ENCODE measurements at places on chromosomes 3 and 15.
A peak's percentile ranks its signal among the peaks of the same experiment; 100 is the strongest.

DNA sequence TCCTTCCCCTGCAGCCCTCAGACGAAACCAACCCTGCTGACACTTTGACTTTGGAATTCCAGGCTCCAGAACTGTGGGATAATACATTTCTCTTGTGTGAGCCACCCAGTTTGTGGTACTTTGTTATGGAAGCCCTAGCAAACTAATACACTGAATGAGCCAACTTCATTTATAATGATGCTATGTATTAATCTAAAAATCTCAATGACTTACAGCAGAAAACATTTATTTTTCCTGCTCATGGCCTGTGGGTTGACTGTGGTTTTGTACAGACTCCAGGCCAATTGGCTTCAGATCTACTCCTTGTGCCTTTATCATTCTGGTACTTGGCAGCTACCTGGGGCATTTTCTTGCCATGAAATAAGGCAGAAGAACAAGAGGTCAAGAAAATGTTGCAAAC, 152.4 kb downstream of the EBLN2 start:
- DNase-seq = no peak

DNA sequence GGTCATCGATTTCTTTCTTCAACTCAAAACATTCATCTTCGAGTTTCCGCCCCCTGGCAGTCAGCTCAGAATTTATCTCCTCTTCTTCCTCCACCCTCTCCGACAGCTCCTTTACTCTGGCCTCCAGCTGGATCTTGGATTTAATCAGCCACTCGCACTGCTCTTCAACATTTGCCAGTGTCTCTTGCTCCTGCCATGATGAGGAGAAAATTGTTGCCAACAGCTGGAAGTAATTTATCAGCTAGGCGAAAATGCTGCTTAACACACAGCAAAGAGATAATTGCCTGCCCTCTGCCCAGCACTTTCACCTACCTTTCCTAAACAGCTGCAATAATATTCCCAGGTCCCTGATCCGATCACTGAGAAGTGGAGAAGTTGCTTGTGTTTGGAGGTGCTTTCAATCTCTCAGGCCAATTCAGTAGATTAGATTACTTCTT, 69.3 kb downstream of the MYH15 start:
- no peak for DNase-seq

DNA sequence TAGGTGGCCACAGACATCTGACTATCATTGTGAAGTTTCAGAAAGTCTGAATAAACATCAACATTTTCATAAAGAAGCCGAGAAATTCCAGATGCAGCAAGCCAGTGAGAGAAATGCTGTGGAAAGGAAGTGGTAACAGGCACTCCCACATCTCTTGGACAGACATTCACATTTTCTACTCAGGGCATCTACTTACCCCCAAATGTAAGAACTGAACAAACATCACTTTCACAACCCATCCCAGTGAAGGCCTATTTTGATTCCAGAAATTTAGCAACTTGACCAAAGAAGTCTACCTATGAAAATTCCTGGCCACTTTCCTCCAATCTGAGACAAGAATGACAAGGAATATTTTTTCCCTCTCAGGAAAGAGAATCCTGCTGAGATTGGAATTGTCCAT, 224.8 kb upstream of the DCBLD2 start:
- no peak for DNase-seq

DNA sequence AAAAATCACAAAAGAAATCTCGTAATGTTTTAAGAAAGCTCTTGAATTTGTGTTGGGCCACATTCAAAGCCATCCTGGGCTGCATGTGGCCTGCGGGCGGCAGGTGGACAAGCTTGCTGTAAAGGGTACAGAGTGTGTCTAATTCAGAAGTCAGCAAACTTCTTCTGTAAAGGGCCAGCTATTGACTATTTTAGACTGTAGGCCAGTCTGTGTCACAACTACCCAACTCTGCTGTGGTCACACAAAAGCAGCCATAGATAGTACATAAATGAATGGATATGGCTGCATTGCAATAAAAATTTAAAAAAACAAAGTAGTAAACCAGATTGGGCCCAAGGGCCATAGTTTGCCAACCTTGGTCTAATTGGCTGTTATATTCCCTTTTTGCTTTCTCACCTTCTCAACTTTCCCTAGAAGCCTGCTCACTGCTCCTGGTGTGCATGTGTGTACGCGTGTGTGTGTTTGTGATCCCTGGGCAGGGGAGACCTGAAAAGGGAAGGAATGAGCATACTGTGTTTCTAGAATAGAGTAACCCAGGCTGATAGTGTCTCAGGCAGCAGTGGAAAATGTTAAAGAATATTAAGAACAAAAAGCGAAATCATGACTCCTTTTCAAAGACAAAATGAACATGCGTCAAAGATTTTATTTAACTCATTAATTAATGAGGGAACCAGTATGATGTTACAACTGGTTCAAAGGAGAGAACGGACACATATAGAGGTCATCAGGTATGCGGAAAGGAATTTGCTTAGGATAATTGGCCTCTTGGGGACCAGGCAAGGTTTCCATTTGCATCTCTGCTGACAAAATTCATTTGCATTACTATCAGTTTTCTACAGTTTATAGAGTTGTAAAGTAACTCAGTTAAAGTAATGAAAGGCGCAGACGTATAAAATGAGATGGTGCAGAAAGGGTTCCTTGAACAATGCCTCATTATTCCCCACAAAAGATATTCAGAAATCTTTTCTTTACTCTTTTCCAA, 248.0 kb downstream of the THSD4 start:
- no peak for DNase-seq

GRCh38 chr15:70280781-70281180, 183.1 kb upstream of the TLE3 start:
- DNase-seq = no peak

- no peak for DNase-seq
Observed at GRCh38 chr3:42079701-42080452, 11.3 kb upstream of the TRAK1 start.

GRCh38 chr3:66785191-66785909, 212.8 kb upstream of the KBTBD8 start:
- no peak for DNase-seq

DNA sequence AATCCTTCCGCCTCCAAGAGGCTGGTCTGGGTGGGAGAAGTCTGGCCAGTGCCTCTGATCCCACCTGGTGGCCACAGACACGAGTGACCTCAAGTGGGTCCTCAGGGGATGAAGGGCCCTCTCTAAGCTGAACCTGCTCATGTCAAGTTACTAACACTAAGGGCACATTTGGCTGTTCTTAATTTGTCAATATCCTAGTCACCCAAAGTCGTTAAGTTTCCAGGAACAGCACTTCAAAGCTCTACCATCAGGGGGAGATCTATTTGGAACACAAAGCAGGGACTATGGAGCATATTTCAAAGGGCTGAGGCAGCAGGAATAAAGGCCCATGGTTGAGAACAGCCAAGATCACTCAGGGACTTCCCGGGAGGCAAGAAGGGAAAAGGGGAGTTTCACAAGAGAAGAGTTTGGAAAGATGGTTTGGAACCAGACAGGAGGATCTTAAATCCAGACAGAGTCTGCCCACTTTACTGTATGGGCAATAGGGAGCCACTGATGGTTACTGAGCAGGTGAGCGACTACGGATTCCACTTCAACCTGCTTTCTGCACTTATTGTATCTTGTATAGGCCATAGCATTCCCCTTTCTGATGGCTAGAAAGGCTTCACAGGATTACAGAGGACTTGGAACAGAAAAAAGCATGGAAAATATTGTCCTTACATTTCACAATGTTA, 13.7 kb downstream of the OXTR start:
- DNase-seq = no peak

- no peak for DNase-seq
Observed at GRCh38 chr15:48631176-48631770, 14.2 kb downstream of the FBN1 start.

DNA sequence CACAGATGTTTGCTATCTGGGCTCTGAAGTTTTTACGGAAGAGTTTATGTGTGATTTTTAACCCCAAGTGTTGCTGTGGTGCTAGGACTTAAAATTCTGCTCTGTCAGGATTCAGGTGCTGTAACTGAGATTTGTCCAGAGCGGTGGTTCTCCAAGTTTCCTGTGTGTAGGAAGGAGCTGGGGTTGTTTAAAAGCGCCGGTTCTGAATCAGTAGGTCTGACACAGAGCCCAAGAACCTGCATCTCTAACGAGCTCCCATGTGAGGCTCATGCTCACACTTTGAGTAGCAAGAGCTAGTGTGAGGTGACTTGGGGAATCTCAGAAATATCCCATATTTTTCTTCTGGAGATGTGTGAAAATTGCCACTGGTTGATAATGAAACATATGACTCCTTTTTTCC, 325.5 kb downstream of the SATB1 start:
- DNase-seq = no peak

GRCh38 chr3:127005864-127006500, 23.1 kb downstream of the PLXNA1 start:
- no peak for DNase-seq

DNA sequence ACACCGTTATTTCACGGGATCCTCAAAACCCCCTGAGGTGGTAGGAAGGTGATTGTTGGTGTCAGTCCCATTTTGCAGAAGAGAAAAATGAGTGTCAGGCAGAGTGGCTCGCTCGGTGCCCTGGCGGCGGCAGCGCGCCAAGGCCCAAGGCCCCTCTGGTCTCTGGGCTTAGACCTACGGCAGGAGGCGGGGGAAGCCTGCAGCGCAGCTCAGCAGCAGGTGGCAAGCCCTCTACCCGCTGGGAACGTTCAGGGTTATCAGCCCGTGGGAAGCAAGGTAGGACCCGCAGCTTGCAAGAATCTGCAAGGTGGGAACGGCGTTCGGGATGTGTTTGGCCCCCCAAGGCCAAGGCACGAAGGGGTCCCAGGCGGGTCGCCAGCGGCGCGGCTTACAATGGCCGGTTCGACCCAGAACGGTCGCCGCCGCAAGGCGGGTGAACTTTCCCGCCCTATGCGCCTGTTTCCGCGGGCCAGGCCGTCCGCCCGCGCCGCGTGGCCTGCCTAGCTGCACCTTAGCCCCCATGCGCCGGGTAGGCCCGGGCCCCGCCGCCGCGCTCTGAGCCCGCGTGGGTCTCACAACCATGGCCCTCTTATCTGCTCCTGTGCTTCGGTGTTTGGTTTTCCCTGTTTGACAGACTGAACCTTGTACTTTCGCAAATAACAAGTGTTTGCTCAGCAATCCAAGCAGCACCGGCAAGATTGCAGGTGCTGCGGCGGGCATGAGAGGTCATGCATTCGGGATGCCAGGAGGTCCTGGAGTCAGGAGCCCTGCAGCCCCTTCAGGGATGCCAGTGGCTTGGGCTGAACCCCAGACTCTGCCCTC, 39.7 kb downstream of the CCNL1 start:
- DNase-seq = no peak

- peak; percentile 0 for DNase-seq
Observed at GRCh38 chr15:92663250-92663951, 7.8 kb upstream of the FAM174B start.

DNA sequence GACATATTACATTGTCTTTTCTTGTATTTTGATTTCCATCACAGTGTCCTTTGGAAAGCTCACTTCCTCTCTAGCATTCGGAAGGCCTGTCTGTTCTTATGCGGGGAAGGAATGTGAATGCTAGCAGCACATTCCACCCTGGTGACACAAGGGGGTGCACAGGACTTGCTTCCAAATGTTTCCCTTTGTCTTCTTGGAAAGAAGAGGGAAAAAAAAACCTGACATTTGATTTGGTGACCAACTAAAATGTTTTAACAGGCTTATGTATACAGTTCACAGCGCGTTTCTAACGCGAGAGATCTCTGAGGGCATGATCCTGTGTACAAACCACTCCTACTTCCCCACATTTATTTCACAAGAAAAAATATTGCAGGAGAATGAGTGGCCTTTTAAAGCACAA, 107.6 kb upstream of the FXR1 start:
- DNase-seq = no peak

- no peak for DNase-seq
Observed at GRCh38 chr15:73948982-73949381, 22.7 kb downstream of the LOXL1 start.

DNA sequence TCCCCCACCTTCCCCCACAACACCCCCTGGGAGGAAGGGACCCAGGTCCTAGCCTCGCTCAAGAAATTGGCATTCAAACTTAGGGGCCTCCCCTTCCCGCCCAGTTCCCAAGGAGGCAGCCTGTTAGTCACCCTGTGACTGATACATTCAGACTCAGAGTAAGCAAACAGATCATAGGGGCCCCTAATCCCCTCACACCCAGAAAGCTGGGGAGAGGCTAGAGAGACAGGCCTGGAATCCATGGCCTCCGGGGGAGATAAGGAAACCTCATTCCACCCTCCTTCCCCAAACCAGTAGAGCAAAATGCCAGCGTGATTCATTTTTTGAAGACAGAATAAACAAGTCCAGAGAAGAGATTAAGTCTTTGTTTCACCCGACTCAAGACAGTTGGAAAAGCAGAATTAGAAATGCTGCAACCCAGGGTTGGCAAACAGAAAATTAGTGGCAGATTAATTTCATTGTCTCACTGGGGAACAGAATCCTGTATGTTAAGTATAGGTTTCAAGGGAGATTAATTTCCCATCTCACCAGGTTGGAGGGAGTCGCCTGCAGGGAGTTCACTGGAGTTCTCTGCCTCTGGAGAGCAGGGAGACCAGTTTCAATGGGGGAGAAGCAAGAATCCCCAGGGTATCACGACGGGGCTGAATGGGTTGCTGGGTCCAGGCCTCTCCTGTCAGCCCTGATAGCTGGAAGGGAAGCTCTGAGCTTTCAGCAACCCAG, 268.3 kb downstream of the UACA start:
- DNase-seq = peak; percentile 43

DNA sequence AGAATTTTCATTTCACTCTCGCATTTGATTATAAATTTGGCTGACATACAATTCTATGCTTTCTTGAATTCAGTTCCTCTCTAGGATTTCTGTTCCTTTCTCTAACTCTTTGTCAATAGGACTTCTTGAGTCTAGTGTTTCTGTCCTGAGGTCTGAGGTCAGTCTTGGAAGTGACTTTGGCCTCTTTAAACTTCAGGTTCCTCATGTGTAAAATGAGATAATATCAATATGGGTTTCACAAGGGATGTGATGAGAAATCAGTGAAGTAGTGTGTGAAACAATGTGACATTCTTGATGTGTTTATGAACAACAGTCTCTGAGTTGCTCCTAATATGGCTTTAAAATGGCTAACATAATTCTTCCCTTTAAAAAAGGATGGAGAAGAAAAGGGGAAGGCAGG, 92.2 kb downstream of the SV2B start:
- DNase-seq = no peak
